ENCODE measurements at places on chromosomes 5 and 9.

DNA sequence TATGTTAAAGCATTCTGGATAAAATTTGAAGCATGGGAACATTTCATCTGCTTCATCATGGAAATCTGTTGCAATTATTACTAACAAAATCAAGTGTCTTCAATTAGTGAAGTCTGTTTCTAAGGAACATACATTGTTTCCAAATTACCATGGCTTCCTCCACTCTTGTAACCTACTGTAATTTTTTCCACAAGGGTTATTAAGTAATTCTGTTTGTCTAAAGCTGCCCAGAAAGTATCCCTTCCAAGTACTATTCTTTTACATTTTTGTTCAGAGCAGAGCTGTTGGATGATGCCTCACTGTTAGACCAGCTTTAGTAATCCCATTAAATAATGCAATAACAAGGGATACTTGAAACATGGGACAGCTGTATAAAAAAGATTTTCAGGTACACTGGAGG is 483.5 kb upstream of the CD180 start:
- no peak for DNase-seq

GRCh38 chr5:125836256-125836655 is 587.0 kb upstream of the GRAMD2B start:
- no peak for DNase-seq

GRCh38 chr9:14945351-14945750 is 35.1 kb upstream of the FREM1 start:
- DNase-seq, result no peak

- no peak for DNase-seq
Measured at GRCh38 chr9:6014670-6015270, 654 bp downstream of the RANBP6 start.

- no peak for DNase-seq
Measured at GRCh38 chr9:33102551-33103210, 26.2 kb upstream of the SMU1 start.

DNA sequence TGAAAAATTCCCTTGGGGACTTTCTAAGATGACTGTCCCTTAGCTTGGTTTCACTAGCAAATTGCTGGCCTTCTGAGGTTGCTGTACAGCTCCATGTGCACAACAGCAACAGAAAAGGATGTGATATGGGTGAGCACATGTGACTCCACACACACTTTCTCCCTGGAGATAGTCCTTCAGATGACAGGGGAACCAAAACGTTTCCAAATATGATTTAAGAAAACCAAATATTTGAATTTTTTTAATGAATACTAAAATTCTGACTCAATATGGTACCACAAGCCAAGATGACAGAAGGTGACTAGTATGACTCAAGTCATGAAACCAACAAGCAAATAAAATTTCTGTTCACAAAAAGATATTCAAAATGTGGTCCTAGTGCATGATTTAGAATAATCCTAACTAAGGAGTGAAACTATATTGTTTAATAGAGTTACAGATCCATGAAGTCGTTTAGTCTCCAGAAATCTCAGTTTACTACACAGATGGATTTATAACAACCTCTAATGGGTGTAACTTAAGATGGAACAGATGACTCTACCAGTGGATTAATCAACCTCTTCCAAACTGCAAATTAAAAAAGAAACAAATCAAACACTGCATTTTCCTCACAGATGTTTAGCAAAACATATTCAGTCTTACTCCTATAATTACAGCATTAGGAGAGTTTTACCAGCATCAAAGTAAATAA is 144.8 kb upstream of the PIK3R1 start:
- no peak for DNase-seq

DNA sequence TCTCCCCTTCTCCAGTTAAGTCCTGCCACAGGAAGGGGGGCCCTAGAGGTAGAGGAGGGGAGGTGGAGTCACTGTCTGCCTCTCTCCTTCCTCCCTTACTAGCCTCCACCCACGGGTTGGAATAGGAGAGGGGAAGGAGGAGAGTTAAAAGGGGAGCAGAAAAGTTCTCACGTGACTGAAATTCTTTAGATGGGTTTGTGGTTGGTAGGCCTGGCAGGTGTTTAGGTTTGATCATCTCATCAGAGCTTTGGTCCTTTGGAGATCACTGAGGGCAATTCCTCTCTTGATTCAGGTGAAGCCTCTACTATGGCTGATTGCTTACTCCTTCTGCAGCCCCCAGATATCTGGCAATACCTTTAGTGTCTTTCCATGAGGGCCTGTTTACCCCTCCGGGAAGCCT is 24.9 kb upstream of the C5orf63 start:
- no peak for DNase-seq

All from stimulated activated CD8-positive, alpha-beta memory T cell treated with anti-CD3 and anti-CD28 coated beads, Interleukin-7, amount 100 ng/mL, for 24 hours (primary cell).